Right cardiac atrium (tissue), 5 donors: ENCODE measurements at places on chromosomes 7 and 10.

DNA sequence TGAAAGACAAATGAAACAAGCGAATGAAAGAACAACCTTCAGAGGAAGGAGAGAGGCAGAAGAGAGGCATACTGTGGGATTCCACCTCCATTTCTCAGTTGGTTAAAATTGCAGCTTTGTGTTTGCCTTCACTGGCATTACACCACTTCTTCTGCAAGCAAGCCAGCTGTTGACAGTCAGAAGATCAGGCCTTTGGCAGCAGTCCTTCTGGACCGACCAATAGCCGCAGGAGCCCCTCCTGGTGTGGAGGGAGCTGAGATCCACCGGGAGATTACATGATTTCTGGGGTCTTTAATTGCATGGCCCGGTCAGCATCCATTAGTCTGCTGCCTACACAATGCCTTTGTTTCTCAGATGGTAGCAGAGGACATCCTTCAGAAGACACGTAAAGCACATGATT lies 206.7 kb downstream of the ADAM12 start:
- no peak for DNase-seq

- DNase-seq: no peak
Measured at GRCh38 chr10:109474261-109474660, 449.1 kb downstream of the XPNPEP1 start.

GRCh38 chr7:54426406-54426805 lies 115.8 kb upstream of the VSTM2A start:
- DNase-seq: no peak

DNA sequence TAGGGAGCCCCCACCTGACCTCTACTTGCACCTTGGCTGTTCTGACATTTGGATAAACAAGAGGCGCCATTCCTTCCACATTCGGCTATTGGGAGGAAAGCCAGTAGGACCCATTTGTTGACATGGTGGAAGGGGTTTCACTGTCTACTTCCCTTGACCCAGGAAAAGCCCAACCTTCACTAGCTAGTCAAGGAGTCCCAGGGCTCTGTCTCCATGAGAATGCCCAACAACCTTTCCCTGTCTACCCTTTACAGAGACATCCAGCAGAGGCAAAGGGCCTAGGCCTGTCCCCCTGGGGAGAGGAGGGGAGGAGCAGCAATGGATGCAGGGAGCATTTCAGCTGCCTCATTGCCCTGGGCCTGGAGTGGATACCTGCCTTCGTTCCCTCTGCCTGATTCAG lies 136.1 kb downstream of the NEURL1 start:
- no peak for DNase-seq

DNA sequence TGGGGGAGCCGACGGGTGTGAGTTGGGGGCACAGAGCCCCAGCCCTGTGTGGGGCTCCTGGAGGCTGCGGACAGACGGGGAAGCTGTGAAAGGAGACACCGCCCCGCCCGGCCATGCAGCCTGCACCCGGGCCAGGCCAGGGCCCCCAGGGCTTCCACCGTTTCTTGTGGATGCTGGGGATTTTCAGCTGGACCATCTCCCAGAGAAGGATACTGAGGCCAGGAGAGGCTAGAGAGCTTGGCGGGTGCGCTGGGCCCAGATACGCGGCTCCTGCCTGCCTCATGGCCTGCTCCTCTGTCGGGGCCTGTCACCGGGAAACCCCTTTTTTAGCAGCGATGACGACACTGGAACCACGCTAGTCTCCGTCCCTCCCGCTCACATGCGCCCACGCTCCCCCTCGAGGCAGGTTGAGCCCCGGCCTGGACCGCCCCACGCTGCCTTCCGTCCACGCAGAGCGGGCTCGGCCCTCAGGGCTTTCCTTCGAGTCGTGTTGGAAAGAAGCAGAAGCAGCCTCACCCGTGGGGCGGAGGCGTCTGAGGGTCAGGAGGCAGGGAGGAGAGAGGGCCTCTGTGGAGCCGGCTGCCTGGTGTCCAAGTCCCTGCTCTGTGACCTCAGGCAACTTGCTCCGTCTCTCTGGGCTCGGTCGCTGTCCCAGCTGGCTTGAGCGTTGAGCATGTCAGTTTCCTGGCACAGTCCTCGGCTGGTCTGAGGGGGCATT lies 11.7 kb downstream of the TMEM184A start:
- no peak for DNase-seq

DNA sequence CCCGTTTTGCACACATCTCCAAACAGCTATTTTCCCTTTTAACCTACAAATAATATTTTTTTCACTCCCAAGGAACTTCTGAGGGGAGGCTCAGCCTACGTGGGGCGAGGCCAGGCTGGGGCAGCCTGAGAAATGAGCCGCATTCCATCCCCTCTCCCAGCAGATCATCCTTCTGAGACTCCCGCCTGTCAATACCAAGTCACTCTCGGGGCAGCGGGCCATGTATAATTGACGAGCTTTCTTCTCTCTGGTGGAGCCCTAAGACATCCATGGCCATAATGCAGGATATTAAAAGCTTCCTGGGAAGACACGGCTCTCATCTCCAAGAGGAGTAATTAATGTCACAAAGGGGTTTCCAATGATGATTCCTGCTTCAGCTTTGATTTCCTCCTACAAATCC lies 37.8 kb upstream of the CHST15 start:
- DNase-seq: no peak

GRCh38 chr10:22630234-22631174 lies 83.9 kb downstream of the PIP4K2A start:
- no peak for DNase-seq

- no peak for DNase-seq
Measured at GRCh38 chr7:150842716-150843115, 9.6 kb upstream of the AOC1 start.

DNA sequence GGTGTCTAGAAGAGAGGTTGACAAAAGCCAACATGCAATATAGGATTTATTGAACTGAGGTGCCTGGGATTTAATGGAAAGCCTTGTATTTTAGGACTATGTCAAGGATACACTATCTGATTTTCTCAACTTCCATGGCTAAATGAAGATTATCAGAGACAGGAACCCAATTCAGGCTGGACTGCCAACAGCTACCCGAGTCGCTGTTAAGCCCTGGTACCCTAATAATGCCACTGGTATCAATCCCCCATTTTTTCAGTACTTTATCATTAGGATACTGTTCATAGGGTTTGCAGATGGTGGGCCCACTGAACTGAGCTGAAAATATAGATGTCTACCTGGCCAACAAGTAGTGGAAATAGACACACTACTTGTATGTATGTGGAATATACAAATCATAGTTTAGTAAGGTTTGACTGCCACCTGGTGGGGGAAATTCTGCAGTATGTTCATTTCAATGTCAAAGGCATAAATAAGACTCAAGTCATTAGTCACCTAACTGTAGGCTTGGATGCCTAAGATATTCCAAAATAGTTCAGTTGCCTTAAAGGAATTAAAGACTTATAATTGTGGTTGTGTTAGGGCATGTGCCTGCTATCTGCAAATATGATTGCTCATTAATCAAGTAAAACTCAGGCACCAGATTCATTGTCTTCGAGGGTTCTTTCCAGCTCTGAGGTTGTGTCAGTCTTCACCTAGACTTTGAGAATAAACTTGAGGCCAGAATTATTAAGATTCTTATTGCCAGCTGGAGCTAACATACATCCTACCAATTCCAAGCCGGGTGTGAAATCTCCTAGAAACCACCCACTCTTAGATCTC lies 34.1 kb upstream of the NOBOX start:
- no peak for DNase-seq

DNA sequence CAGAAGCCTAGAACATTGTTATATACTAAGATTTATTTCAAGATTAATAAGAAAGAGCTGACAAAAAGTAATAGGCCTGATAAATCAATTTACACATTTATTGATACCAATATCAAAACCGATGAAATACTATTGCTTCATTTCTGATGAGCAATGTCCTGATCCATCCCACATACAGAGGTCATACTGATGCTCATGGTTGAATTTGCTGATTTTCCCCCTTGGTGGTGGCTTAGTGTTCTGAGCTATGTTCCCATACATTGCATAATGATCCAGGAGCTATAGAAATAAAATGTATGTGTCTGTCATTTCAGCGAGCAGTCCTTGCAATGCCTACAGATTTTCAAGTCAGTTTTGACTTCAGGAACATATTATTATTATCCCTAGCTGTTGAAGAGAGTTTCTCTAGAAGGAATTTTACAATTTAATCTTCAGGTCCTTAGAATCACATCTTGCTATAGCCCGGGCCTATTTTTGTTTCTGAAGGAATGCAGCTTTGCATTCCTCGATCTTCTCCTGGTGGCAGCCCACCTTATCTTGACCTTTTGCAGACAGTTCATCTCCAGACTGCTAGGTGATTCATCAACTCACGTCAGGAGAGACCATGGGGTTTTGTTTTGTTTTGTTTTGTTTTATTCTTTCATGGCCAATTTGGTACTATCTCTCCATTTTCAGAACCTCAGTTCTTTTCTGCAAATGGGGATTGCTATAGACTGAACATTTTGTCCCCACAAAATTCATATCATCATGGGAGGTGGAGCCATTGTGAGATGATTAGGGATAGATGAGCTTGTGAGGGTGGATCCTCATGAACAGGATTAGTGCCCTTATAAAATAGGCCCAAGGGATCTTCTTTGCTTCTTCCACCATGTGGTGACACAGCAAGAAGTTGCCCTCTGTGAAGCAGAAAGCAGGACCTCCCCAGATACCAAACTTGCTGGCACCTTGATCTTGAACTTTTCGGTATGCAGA lies 465.6 kb upstream of the IGFBP3 start:
- no peak for DNase-seq

DNA sequence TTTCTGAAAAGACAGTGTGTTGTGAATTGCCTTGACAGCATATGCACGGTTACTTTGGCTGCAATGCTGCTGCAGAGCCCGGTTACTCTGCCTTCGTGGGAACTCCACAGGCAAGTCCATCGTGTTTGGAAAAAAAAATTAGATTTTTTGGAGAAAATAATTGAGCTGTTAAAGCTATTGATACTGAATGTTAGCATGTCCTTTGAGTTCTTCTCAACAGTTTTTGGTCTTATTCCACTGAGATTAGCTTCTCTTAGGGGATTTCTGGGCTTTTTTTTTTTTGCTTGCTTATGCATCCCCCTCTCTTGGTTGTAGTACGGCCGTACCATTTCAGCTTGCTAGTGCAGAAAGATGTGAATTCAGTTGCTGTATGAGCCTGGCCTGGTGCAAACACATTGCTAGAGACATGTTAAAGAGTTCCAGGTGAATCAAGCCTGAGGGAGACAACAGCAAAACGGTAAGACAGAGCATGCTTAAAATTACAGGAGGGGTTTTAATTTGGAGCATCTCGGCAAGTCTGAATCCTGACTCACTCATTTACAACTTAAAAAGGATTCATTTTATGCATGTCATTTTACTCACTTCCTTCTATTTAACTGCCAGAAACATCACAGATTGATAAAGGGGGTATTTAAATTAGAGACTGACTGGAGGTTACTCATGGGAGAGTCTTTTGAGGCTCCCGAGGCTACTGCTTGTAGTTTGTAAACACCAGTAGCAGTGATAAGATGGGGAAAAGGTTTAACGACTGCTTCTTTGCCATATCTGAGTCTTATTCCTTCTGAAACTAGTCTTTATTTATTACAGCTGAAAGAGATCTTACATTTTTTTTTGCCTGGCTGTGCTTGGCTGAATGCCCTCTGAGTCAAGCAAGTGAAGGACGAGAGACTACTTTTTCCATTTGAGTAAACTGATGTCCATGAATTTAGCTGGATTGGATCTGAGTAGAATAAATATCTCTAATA lies 113.7 kb downstream of the CDK14 start:
- no peak for DNase-seq

- no peak for DNase-seq
Measured at GRCh38 chr10:33287112-33287511, 47.4 kb downstream of the NRP1 start.

DNA sequence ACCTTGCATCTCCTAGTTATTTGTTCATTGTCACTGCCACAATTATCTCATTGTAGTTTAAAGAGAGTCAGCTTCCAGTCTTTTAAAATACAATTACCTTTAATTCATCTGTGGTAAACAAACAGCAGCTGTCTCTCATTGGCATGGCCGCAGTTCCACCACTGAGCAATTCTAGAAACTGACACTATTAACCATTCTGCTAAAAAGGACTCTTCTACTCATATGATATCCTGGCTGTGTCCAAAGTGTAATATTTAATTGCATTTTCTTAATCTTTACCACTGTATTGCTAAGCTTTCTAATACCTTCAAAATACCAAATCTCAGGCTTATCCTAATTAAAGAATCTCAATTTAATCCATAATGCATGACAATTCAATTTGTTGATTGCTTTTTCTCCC lies 639.0 kb downstream of the AUTS2 start:
- DNase-seq: no peak

DNA sequence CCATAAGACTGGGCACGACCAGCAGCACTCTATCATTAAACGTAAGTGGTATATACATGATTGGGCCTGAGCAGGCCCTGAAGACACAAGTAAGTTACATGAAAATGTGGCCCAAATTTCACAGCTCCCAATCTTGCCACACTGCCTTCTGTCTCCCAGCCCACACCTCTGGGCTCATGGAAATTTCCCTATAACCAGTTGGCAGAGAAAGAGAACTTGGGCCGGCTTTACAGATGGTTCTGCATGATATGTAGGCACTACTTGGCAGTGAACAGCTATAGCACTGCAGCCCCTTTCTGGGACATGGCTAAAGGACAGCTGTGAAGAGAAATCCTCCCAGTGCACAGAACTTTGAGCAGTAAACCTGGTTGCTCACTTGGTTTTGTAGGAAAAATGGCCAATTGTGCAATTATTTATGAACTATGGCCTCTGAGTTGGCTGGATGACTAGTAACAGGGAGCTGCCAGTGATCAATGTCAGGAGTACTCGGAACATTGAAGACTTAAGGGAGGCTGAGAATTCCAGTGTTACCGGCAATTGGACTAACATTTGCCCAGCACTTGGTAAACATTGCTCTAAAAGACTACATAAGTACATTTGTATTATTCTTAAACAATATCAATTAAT lies 1006.6 kb upstream of the LRRN3 start:
- DNase-seq: no peak

DNA sequence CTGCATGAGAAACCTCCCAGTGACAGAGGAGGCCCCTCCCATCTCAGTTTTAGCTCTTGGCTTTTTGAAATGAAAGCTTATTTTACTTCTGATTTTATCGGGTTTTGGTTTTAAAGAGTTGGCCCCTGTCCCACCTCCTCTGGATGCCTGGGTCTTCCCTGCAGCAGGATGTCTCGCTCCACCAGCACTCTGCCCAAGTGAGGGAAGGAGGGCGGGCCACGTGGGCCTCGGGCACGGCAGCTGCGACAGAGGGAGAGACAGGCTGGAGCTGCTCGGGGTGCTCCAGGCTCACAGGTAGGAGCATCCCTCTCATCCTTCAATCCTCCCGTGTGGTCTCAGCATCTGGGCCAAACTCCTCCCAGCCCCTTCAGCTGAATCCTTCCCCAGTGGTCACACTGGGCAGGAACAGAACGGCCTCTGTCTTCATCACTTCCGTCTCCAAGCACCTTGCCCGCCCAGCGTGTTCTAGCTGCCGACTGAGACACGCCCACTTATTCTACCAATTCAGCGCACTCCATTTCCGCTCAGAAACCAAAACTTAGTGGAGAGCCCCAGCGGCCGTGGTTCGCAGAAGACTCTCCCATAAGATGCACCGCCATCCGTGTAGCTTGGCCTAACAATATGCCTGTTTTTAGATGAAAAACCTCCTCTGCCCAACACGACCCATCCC lies 222.9 kb downstream of the GLRX3 start:
- DNase-seq: no peak
